ENCODE measurements at places on chromosomes 5 and 9. TPM values are rescaled to one million over a fixed set of nuclear protein-coding genes. Genes with fewer than 3 reads are reported as not detected.

- DNase-seq: no peak
Measured at GRCh38 chr5:126015235-126016181, 407.7 kb upstream of the GRAMD2B start.

GRCh38 chr9:18477121-18477660, 3.2 kb downstream of the ADAMTSL1 start:
- no peak for DNase-seq

- DNase-seq: no peak
Measured at GRCh38 chr5:147733075-147733474, 49.5 kb downstream of the JAKMIP2 start.

GRCh38 chr9:86241216-86241615, 18.2 kb downstream of the C9orf153 start:
- DNase-seq: no peak

DNA sequence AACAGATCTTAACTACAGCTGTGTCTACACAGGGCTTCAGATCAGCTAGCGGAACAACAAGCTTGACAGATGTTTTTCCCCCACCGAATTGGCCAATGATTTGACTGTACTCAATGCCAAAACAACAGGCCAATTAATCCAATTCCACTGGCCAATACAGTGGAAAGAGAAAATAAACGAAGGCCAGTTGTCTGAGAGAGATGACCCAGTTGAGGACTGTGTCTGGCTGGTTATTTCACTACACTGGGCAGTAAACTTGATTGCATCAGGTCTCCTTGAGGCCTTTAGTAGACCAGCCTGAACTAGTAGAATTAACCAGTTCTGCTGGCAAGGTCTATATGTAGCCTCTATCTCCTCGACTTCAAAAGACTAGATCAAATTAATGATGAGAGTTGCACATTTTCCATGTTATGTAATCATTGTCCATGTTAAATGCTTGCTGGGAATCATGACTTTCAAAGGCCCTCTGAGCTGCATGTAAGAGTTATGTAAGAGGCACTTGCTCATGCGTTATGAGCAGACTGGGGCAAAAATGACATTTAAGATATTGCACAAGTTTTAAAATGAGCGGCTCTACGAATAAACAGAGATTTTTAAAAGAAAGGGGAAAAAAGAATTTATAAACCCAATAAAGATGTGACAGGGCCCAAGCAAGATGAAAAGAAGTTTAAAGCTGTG, 28.3 kb downstream of the SMIM23 start:
- no peak for DNase-seq

- no peak for DNase-seq
Measured at GRCh38 chr9:109036744-109037680, 23.7 kb upstream of the CTNNAL1 start.

- no peak for DNase-seq
Measured at GRCh38 chr5:117434254-117434653, 859.6 kb upstream of the SEMA6A start.

DNA sequence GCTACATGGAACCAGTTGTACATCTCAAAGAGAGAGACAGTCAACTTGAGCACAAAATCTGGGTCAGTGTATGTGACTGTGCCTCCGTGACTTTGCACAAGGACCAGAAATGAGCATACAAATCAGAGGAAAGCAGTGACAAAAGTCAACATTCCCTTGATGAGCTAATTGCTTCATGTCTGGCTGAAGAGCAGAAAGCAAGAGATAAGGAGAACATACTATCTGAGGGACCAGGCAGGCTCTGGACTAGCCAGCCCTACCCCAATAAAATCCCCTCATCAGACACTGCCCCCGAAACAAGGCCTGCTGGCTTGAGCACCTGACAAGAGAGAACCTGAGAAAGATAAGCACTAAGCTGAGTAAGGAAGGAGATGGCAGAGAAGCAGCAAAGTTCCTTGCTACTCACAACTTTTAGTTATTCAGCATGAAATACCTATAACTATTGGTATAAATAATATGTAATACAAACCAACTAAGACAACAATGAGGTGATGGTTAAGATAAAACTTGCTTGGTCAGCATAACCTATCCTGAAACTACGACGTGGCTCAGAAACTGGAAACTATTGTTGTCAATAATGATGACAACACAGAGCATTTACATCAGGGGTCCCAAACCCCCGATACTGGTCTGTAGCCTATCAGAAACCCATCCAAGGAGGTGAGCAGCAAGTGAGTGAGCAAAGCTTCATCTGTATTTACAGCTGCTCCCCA, 9.5 kb downstream of the SIL1 start:
- no peak for DNase-seq

DNA sequence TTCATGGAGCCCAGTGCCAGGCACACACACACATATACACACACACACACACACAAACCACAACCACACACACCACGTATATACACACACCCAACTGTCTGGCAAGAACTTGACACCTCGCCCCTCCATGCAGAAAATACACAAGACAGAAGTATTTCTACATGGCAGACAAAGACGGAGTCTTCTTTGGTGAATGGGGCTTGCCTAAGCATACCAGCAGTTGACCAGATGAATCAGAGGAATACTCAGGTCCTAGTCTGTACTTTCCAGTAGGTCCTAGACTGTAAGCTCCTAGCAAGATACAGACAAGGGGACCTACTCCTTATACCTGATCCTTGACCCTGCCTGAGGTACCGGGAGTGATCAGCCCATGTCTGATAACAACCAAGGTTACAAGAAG, 60.1 kb downstream of the SIL1 start:
- DNase-seq: no peak

- no peak for DNase-seq
Measured at GRCh38 chr5:113922343-113922742, 408.8 kb downstream of the YTHDC2 start.

GRCh38 chr5:1108865-1109174, 3.0 kb downstream of the SLC12A7 start:
- DNase-seq: no peak

CDX1 gene
- total RNA-seq: 0.15 TPM

PCDHB2 gene
- total RNA-seq: 0.08 TPM

IL13 gene
- total RNA-seq: not detected

GPR151 gene
- not detected for total RNA-seq

SARDH gene
- total RNA-seq: 208 TPM
